ENCODE measurements at places on chromosomes 7 and 10.

DNA sequence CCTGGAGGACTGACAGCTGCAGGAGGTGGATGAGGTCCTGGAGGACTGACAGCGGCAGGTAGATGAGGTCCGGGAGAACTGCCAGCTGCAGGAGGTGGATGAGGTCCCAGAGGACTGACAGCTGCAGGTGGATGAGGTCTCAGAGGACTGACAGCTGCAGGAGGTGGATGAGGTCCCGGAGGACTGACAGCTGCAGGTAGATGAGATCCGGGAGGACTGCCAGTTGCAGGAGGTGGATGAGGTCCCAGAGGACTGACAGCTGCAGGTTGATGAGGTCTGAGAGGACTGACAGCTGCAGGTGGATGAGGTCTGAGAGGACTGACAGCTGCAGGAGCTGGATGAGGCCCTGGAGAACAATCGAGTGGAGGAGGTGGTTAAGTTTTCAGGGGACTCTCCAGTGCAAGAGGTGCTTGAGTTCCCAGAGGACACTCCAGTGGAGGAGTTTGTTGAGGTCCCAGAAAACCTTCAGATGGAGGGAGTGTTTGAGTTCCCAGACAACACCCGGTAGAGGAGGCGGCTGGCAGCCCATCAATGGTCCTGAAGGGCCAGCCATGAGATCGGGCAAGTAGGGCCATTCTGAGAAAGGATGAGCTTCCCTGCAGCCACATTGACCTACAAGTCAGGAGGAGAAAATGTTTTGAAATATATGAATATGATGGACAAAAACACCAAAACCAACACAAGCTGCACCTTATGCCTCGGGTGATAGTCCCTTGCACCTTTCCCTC is 4.7 kb upstream of the EIF5AL1 start:
- DNase-seq: no peak

DNA sequence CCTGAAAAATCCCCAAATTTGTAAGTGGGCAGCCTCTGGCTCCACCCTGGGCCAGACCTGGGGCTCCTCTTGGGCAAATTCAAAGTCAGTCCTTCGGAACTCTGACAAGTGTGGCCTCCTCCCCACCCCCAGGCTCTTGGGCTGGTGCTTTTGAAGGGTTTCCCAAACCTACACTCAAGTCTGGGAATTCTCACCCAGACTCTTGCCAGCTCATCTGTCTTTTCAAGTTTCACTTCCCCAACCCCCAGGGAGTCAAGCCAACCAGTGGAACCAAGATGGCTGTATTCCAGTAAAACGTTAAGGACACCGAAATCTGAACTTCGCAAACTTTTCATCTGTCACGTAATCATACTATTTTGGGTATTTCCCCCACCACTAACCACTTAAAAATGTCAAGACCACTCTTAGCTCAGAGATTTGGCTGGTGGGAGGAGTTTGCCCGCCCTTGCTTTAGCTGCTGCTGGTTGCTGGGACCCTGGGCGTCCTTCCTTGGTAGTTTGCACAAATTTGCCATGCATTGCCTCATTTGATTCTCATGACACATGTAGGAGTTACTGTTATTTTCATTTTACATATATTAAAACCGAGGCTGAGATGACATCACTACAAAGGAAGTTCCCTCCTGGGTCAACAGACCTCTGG is 1.7 kb upstream of the MYO1G start:
- DNase-seq: peak; percentile 83

DNA sequence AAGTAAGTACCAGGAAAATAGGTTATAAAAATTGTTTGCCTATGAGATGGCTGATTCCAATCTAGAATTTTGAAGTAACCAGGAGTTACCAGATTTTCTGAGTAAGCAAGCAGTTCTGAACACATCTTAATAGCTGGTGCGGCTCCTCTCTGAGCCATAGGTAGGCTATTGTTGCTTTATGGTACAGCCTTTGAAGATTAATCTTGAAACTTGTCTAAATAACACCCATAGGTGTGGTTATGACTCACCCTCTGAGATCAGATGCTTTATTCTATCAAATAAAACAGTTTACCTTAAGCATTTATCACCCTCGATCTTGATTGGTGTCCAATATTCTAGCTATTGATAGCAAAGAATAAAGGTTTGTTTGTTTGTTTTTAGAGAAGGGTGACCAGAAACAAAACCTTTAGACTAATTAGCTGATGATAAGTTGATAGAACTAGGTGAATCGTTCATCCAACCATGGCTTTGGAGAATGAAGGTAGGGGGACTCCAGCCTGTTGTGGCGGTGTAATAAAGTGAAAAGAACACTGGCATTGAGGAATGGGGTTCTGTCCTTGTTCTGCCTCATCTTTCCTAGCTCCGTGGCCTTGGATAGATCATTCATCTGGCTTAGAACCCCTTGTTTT is 72.2 kb downstream of the VTI1A start:
- DNase-seq: no peak

DNA sequence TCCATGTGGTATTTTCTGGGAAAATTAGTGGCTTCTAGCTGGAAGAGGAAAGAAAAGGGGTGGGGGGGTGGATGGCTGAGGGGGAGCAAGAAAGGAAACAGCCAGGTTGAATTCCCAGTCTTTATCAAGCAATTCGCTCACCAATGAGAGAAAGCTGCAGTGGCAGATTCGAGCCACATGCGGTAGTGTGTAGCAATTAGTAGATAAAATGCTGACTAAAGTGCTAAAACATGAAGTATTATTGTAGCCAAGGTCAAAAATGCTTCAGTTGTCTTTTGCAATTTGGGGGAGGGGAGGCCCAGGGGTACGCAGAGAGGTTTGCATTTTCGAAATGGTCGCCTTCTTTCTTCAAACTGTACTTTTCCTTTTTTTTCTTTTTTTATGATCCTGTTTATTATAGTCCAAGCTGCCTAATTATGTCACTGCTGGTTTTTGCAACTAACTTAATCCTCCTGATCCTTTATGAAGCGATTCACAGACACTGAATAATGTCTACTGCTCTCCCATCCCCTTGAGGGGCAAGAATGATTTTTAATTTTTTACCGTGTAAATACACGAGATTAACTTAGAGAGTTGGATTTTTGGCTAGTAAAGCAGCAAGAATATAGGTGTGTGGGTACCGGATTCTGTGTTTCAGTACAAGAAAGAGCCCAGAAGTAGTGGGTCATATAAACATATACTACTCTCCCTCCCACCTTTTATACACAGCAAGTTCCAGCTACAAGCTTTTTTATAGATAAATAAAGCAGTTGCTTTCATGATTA is 3.6 kb upstream of the ARID5B start:
- peak; percentile 38 for DNase-seq

- DNase-seq: no peak
Measured at GRCh38 chr7:101411508-101411874, 48.8 kb downstream of the COL26A1 start.

DNA sequence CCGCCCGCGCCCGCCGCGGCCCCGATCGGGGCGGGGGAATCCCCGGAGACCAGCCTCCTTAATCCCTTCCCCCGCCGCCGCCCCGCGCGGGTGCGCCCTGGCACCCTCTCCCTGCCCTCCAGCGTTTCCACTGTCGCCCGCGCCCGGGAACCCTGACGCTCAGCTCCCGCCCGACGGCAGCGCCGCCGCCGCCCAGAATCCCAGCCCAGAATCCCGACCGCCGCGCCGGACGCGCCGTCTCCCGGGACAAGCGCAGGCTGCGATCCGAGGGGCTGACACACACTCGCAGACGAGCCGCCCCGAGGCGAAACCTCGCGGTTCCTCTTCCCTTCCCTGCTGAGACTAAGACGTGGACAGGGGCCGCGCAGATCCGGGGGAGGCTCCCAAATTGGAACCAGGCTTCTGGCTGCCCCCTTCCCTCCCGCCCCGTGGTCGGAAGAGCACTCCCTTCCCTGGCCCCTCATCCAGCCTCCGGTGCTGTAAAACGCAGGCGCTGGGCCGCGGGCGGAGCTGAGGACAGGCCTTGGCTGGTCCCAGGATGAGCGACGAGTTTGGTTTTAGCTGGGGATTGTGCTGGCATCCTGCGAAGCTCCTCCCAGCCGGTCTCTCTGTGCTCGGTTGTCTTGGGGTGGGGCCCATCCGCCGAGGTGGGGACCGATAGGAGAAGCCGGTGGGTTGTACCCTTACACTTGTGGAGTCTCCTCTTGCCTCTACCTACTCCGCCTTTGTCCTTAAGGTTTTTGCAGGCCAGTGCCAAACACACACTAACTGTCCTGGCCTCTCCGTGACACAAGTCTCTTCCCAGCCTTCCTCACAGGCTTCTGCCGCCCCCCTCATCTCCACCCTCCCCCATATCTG is 1.1 kb downstream of the MARVELD1 start:
- peak; percentile 71 for DNase-seq

DNA sequence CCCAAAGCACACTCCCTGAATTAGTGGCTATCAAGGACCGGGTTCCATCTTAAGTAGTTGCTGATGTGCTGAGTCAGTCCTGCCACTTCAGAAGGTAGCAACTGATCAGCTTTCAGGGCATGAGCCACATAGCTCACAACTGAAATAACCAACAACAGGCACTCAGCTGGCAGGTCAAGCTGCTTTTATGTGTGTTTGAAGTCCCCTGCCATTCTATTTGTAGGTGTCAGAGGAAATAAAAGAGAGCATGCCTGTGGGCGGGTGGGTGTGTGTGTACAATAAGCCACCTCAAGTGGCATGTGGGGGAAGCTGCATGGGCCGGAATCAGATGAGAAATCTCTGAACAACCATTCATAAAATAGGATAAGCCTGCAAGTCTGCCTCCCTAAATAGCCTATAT is 114.3 kb upstream of the YAE1 start:
- DNase-seq: no peak

DNA sequence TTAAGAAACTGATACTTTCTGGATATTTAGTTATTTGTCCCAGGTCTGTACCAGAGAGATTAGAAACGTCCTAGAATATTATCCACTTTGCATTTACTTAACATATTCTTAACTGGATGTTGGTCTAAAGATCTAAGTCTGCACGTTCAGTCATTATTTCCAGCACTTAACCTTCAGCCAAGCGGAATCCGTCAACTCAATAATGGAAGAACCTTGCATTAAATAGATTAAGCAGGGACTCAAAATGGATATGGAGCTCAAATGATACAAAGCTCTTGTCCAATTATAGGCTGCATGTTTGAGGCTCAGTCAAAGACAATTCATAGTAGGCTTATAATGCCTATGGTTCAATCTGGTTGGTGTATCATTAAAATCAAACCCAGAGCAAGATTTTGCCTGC is 162.9 kb downstream of the SEMA3D start:
- DNase-seq: no peak

DNA sequence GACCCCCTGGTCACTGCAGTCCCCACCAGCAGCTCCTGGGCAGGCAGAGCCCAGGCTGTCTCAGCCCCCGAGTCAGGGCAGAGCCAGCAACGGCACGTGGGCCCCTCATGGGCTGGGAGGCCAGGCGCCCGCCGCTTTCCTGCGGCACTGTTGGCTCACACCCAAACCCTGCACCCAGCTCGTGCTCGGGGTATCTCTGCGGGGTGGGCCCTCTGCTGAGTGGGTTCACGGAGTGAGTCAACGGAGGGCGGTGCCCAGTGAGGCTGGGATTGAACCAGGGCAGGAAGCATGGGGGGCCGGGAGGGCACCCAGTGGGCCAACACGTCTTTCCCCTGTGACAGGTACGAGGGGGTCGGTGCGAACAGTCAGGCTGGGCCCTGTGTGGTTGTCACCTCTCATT is 28.9 kb downstream of the ADAP1 start:
- no peak for DNase-seq

GRCh38 chr7:73707045-73707631 is 12.3 kb downstream of the STX1A start:
- no peak for DNase-seq

DNA sequence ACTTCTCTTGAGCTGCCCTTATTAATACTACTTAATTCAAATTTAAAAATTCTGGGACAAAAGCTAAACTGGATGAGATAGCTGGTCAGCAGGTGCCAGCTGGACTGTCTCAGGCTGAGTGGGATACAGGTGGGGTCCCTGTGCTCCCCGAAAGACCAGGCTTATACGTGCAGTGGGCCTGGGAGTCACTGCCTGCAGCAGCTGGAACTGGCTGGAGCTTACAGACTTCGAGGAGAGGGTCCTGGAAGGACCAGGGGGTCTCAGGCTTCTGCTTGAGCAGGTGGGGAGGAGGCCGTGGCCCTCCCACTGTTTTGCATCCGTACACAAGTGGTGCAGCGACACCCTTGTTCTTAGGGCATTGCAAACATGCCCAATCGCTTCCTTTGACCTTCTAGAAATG is 203.7 kb downstream of the GLRX3 start:
- no peak for DNase-seq

DNA sequence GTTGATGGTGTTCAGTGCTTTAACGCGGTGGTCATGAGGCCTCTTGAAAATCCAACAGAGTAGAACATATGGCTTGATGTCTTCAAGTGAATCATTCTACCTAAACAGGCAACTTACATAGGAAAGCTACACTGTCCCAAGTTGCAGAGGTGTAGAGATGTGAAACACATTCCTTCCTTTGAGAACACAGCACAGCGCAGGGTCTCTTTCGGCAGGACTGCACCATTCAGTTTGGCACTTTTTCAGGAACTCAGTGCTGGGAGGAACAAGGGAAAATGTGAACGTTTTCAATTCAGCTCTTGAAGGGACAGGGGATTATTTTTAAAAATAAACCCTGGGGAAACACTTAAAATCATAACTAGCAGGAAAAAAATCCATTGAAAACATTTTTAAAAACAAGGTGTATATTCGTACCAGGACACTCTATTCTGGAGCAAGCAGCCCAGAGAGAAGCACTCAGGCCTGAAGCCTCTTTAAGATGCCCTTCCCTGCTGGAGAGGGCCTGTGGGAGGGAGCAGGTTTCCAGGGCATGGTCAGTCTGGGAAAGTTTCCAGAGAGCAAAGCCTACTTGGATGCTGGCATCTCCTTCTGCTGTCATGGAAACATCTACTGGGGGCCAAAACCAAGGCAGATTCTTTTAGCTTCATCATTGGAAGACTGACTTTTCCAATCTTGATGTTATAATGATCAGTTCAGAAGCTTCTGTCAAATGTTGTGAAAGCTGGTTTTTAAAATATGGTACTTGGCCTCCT is 60.4 kb upstream of the NPVF start:
- no peak for DNase-seq

DNA sequence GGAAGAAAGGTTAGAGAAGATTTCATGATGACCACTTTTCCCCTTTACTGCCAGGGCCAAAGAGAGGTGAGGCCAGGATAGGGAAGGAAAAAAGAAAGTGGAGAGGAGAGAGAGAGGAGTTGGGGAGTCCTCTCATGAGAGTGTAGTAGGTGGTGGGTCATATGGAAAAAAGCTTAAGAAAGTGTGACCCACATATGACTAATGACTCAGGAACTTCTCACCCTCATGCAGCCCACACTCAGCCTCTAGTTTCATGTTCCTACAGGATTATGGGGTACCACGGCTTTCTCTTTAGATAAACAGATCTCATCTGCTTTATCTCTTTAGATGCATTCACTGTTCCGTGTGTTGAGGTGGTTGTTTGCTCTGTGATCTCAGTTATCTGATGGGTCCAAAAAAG is 462.5 kb upstream of the IGFBP3 start:
- DNase-seq: peak; percentile 58

GRCh38 chr7:134371536-134371935 is 54.8 kb upstream of the SLC35B4 start:
- no peak for DNase-seq

DNA sequence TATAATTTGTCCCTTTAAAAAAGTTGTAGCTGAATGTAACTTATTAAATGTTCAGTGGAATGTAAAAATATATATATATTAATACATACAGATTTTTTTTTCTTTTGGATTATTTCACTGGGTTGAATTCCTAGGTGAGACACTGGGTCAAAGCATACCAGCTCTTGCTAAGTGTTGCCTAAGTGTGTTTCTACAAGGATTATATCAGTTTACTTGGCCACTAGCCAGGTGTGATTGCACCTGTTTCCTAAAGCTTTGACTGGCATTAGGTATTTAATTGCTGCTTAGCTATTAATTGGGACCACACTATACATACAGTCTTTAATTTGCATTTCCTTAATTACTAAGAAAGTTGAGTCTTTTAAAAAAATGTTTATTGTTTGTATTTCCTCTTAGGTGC is 5.5 kb upstream of the ELOVL3 start:
- no peak for DNase-seq

Data from IMR-90 (cell line).